ENCODE measurements at places on chromosomes 12 and 14. TPM values are rescaled to one million over a fixed set of nuclear protein-coding genes. Genes with fewer than 3 reads are reported as not detected.

The ACRBP gene
- 1.8 TPM for total RNA-seq

The OTX2 gene
- not detected for total RNA-seq

The GPRC5A gene
- 0.05 TPM for total RNA-seq

The MMP19 gene
- not detected for total RNA-seq

The RPL10L gene
- not detected for total RNA-seq

The SYNJ2BP gene
- 6.5 TPM for total RNA-seq

The GLS2 gene
- 0.33 TPM for total RNA-seq

The SIX4 gene
- total RNA-seq: 0.96 TPM

DNA sequence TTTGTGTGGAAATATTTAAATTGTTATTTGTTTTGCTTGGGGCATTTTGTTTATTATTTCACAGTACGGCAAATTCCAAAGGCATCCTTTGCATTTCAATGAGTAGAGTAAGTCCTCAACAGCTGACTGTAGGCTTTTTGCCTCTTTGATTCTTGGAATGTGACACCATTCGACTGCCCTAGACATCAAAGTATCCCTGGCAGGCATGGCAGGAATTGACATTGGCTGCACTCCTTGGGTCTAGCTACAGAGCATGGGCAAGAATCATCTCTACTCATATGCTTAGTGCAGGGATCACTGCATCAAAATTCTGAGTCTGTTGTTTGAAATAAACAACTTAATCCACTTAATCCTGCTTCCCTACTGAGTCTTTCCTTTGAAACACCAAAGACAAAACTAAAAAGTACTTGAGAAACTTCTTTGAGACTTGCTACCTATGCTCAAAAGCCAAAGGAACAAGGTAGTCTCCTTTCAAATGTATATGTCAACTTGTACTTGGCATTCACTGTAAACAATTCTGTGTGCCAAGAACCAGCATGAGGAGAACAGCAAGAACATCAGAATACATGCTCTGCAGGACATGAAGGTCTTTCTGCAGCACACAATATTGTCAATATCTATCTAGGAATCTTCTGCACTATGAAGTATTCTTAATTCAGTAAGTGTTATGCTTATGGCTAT is 1569.0 kb upstream of the FLRT2 start:
- H3K4me1 ChIP-seq: no peaks in the 10 kb centered on the region
- H3K36me3 ChIP-seq: no peaks in the 10 kb centered on the region
- no peak for DNase-seq
- no peak overlapping the region for H3K27ac ChIP-seq
- H3K4me3 ChIP-seq: no peak overlapping the region
- no peaks in the 10 kb centered on the region for H3K27me3 ChIP-seq

DNA sequence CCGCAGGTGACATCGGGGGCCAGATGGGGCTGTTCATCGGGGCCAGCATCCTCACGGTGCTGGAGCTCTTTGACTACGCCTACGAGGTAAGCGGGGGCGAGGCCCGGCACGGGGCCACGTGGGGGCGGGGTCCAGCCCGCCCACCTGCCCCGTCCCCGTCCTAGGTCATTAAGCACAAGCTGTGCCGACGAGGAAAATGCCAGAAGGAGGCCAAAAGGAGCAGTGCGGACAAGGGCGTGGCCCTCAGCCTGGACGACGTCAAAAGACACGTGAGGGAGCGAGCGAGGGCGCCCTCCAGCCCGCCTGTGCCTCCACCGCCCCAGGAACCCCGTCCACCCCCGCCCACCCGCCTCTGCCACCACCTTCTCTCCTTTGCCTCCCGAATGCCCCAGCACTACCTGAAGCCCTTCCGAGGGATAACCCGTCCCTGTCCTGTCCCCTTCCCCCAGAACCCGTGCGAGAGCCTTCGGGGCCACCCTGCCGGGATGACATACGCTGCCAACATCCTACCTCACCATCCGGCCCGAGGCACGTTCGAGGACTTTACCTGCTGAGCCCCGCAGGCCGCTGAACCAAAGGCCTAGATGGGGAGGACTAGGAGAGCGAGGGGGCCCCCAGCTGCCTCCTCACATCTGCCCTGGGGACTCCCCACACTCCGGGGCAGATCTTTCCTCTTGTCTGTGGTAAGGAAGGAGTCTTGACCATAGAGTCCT is 3.9 kb upstream of the SMARCD1 start:
- no peak for DNase-seq
- no peaks in the 10 kb centered on the region for H3K27me3 ChIP-seq
- no peaks in the 10 kb centered on the region for H3K36me3 ChIP-seq
- peaks cover 16% of the 10 kb centered on the region for H3K4me1 ChIP-seq

DNA sequence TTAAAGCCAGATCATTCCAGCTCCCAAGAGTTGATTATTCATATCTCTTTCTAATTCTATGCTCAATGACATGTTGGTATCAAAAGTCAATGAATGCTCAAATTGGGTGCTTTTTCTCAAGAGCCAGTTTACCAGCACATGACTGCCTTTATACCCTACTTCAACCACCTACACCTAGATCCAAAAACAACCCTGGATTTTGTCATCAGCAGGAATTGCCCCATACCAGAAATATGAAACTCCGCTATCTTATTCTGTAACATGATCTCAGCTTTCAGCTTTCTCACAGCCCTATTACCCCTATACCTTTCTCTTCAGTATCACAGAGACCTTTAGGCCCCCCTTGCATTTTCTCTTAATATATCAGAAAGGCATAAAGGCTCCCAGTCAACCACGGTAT is 32.3 kb upstream of the ESR2 start:
- H3K36me3 ChIP-seq: peaks cover 2% of the 10 kb centered on the region
- H3K27ac ChIP-seq: no peak overlapping the region
- peaks cover 15% of the 10 kb centered on the region for H3K27me3 ChIP-seq
- H3K4me3 ChIP-seq: no peak overlapping the region
- no peaks in the 10 kb centered on the region for H3K4me1 ChIP-seq

DNA sequence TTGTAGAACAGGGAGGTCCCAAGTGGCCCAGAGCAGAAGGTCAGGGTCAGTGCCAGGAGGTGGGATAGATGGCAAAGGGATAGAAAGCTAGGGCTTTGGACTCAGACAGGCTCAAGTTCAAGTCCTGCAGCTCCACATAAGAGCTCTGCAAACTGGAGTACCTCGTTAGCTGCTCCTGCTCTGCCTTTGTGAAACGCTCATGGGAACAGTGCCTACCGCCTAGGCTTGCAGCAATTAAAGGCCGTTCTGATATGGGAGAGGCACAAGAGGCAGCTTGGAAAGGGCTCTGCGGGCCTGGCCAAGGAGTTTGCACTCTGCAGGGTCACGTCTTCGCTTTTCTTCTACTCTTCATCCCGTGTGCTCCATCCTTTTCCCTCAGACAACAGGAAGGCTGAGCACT is 54.1 kb downstream of the MAP1LC3B2 start:
- H3K36me3 ChIP-seq: no peaks in the 10 kb centered on the region
- peaks cover 9% of the 10 kb centered on the region for H3K4me1 ChIP-seq
- H3K27me3 ChIP-seq: no peaks in the 10 kb centered on the region
- no peak overlapping the region for H3K27ac ChIP-seq
- DNase-seq: no peak
- no peak overlapping the region for H3K4me3 ChIP-seq

GRCh38 chr14:102786768-102787167 is 9.5 kb downstream of the TRAF3 start:
- no peaks in the 10 kb centered on the region for H3K27me3 ChIP-seq
- H3K4me1 ChIP-seq: peaks cover 68% of the 10 kb centered on the region
- peak overlapping the region; percentile 48 for H3K27ac ChIP-seq
- peaks cover 28% of the 10 kb centered on the region for H3K36me3 ChIP-seq
- no peak overlapping the region for H3K4me3 ChIP-seq
- DNase-seq: peak; percentile 35
